Right cardiac atrium (tissue), 5 donors: ENCODE measurements at places on chromosomes 5 and 9. TPM values are rescaled to one million over a fixed set of nuclear protein-coding genes. Genes with fewer than 3 reads are reported as not detected.

Gene CACNA1B
- 0.06 TPM for total RNA-seq

Gene MRRF
- total RNA-seq, result 30.6 TPM

Gene PCDHGB4
- total RNA-seq, result 5.5 TPM

Gene DMGDH
- total RNA-seq, result 4.3 TPM

GRCh38 chr5:76735762-76736545 is 20.0 kb downstream of the F2R start:
- DNase-seq, result no peak

DNA sequence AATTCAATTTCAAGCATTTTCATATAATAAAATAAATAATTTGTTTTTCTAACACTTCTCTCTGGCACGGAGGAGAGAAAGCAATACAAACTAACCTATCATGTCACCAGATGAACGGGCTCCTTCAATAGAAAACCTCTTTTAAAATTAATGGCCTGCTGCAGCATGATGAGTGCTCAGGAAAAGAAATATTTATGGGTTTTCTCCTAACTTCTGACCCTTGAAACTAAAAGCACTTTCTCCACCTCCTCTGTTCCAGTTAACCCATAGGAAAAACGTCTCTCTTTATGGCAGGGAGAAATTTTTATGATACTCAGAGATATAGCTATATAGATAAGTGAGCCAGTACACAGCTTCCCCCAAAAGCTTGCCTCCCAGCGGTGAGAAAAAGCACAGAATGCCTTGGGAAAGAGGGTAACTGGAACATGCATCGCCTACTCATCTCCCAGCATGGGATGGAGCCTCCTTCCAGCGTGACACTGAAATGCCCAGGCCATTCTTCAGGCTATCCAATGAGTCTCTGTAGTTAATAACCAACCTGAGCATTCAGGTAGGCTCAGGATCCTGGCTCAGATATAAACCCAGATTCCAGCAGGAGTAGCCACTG is 963.0 kb upstream of the DMAC1 start:
- DNase-seq, result no peak

GRCh38 chr5:135106610-135107471 is 72.8 kb upstream of the PITX1 start:
- no peak for DNase-seq

- no peak for DNase-seq
Observed at GRCh38 chr9:109821711-109822110, 41.7 kb downstream of the PALM2AKAP2 start.

GRCh38 chr5:127447827-127448226 is 69.6 kb upstream of the PRRC1 start:
- no peak for DNase-seq
